ENCODE measurements at places on chromosomes 2 and 18. TPM values are rescaled to one million over a fixed set of nuclear protein-coding genes. Genes with fewer than 3 reads are reported as not detected.

Gene SCRN3
- polyA plus RNA-seq, result 30.2 TPM

Gene C2orf42
- polyA plus RNA-seq, result 16.7 TPM

Gene STEAP3
- 1.8 TPM for polyA plus RNA-seq

Gene CNNM4
- polyA plus RNA-seq, result 12.1 TPM

Gene KANSL1L
- 70.9 TPM for polyA plus RNA-seq

Gene G6PC2
- 0.04 TPM for polyA plus RNA-seq

Gene LONRF2
- polyA plus RNA-seq, result 2.3 TPM

Gene STPG4
- 0.22 TPM for polyA plus RNA-seq

Gene SNRNP200
- 177 TPM for polyA plus RNA-seq

Gene ITPRID2
- 161 TPM for polyA plus RNA-seq

Gene RGPD3
- 0.46 TPM for polyA plus RNA-seq

GRCh38 chr18:74937291-74937690, 271.6 kb downstream of the PTGR3 start:
- no peak for DNase-seq

GRCh38 chr18:1002653-1003178, 98.0 kb downstream of the ADCYAP1 start:
- DNase-seq, result no peak

DNA sequence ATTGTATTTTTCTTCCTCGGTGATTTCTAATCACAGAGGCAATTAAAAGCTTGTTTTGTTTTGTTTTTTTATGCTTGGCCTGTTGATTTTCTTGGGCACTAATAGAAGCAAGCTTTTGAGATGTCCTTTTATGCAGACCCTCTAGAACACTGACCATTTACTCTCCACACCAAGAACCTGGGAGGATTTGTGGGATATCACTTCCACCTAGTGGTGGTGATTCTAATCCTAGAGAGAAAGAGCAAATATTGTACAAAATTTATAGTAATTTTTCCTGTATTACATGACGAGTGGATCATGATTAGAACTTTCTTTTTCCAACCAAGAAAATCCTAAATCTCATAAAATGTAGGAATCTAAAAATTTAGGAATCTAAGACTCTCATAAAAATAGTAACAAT, 23.4 kb downstream of the NEMP2 start:
- no peak for DNase-seq

GRCh38 chr2:54724560-54725342, 1.3 kb downstream of the EML6 start:
- no peak for DNase-seq

GRCh38 chr2:21333684-21334083, 209.9 kb downstream of the TDRD15 start:
- no peak for DNase-seq

DNA sequence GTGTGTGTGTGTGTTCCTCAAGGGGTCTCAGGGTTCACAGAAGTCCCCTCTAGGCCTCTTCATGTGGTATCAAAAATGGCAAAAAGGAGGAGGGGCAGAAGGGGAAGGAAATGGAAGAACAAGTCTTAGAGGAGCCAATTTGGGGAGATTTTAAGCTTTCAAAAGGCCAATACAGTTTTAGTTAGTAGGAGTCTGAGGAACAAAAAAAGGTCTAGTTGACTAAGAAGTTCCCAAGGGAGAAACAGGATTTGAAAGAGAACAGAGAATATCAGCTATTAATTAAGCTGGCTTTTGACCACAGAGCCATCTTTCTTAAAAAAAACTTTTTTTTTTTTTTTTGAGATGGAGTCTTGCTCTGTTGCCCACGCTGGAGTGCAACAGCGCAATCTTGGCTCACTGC, 7.1 kb downstream of the RNF125 start:
- no peak for DNase-seq

GRCh38 chr18:10232062-10232461, 222.4 kb upstream of the APCDD1 start:
- DNase-seq, result no peak

DNA sequence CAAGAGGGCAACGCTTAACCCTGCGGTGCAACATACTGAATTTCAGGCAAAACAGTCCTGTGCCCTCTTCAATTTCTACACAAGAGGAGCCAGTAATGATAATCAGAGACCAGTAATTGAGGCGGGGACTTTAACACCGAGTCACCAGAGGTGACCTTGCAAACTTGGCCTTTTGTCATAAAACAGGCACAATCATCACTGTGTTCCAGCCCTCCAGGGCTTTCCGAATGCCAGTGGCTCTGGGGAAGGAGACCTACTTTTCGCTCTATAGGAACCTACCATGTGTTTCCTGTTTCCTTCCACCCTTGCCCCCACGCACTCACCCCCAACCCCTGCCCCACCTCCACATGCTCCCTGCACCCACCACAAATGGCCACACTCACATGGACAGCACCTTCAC, 47.2 kb upstream of the LOXHD1 start:
- DNase-seq, result no peak

GRCh38 chr2:189425676-189426075, 15.6 kb upstream of the WDR75 start:
- DNase-seq, result no peak

DNA sequence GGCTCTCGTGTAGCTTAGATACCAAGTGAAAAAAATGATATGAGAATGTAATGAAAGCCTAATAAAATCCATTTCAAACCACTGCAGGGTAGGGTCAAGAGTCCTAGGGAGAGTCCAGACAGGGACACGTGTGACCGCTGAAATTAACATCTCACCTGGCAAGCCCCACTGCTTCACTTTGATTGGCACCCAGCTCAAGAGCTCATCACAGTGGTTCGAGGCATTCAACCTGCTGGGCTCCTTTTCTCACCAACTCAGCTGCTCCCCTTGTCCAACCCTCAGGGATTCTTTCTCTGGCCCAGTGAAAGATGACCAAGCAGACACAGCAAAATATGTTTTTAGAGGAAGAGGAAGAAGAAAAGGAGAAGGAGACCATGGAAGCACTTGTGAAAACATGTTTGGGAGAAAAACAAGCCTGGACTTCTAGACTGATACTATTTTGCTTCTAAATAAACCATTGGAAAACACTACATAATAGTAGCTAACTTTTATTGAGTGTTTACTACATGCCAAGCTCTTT, 49.2 kb upstream of the CREB1 start:
- no peak for DNase-seq

DNA sequence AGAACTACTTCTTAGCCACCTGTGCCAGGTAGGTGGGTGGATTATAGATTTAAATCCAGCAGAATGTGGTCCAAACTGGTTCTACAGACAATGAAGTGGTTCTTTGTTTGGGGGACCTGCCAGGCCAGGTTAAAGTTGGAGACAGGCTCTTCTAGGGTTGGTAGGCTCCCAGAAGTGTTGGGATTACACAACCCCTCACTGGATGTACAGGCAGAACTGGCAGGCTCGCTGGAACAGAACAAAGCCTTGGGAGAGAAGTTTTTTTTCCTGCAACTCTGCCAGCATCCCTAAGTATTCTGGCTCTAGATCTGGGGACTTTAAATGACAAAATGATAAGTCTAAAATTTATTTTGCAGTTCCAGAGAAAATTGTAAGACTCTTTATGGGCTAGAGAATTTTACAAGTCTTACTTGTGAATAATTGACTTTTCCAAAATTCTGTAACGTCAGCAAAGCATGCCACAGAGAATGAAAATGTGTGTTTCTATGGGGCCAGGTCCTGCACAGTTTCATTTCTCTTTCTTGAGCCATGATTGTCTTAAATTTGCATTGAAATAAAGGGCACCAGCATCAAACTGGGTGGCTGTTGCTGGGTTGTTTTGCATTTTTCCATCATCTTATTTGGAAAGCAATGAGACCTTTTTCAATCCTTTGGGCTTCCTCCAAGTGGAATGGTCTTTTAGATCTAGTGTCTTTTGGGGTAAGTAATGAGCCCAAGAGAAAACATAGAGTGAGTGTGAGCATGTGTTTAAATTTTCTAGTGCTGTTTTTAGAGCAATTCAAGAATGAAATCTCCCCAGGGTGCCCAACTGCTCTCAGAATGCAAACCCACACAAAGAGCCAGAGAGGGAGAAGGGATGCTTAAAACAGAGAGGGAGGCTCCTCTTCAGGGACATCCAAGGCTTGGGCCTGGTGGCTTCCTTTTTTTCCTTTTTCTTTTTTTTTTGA, 32.4 kb upstream of the ATL2 start:
- DNase-seq, result no peak

- DNase-seq, result no peak
These were observed 16.7 kb downstream of the RAMP1 start for GRCh38 chr2:237876061-237876526.

- DNase-seq, result no peak
These were observed 380.2 kb downstream of the TXNL1 start for GRCh38 chr18:56258178-56258577.

- DNase-seq, result no peak
These were observed 87.4 kb downstream of the EML4 start for GRCh38 chr2:42256505-42256904.

DNA sequence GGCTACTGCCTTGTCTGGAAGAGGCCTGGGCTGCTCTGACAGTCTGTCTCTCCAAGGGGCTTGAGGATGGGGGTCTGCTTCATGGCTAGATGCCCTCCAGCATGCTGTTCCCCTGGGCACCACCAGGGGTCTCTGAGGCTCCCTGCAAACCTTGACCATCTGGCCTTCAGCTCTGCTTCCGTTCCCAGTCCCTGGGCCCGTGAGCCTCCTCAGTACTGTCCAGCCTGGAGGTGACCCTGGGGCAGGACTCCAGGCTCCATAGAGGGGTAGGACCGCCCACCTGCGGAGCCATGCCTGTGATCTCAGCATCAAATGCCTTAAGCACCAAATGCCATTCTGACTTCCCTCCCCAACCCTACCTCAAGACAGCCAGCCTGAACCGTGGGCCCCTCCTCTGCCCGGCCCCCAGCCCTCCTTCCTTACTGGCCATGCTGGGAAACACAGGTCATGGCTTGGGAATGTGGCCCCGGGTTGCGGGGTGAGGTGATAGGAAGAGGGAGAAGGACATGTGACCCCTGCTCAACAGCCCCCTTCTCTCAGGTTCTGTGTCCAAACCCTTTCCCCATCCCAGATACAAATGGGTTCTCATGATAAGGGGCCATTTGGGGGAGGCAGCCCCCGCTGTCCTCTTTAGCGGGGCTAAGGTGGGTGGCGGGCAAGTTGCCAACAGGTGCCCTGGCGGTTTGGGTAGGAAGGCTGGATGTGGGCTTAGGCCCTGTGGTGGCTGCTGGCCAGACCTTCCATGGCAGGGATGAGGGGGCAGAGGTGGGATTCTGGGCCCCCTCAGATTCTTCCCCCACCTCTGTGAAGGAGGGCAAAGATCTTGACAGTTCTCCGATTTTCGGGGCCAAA, 25.0 kb downstream of the SPEG start:
- DNase-seq, result no peak

DNA sequence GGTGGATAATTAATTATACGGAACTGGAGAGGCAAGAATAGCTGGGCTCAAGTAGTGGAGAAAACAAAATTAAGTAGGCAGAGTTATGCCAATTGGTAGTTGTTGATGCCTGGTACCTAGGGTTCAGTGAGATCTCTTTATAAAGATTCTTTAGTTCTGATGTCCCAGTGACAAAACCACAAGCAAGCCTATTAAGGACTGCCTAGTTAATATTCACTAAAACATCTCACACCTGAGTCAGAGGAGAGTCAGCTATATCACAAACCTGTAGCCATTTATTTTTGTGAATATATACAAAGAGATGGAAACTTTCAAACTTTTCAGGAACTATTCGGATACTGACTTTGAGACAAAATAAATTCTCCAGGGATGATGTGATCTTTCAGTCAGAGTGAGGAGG, 213.9 kb upstream of the CYP26B1 start:
- no peak for DNase-seq

Measured in left renal cortex interstitium (tissue), 4 donors.